Spleen (tissue), 13 donors: ENCODE measurements at places on chromosomes 1 and 21. TPM values are rescaled to one million over a fixed set of nuclear protein-coding genes. Genes with fewer than 3 reads are reported as not detected.

GPA33 gene
- polyA plus RNA-seq, result 0.85 TPM

ITLN2 gene
- not detected for polyA plus RNA-seq

LCE1D gene
- polyA plus RNA-seq, result not detected

SH2D2A gene
- 5.2 TPM for polyA plus RNA-seq

NID1 gene
- 13.3 TPM for polyA plus RNA-seq

SPOCD1 gene
- polyA plus RNA-seq, result 2.0 TPM

RAB13 gene
- 94.9 TPM for polyA plus RNA-seq

DNA sequence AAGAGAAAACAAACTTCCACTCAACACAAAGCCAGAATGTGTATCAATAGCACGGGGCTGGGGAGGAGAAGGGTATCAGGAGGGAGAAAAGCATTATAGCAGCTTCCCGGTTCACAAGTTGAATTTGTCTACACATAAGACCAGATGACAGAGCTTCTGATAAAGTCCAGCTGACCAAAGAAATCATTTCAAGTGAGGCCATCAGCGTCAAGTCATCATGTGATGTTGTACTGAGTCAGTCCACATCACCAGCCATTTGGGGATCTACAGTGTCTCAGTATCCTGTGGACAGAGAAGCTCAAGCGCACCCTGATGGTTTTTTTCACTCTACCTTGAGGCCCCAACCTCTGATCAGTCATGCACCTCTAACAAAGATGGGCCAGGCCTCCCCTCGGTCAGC, 33.0 kb downstream of the SETD4 start:
- H3K27me3 ChIP-seq, result no peaks in the 10 kb centered on the region
- H3K27ac ChIP-seq, result no peak overlapping the region
- peaks cover 6% of the 10 kb centered on the region for H3K4me1 ChIP-seq
- DNase-seq, result no peak
- no peak overlapping the region for H3K4me3 ChIP-seq

- H3K27ac ChIP-seq, result no peak overlapping the region
- no peak overlapping the region for H3K4me3 ChIP-seq
- no peaks in the 10 kb centered on the region for H3K4me1 ChIP-seq
- no peaks in the 10 kb centered on the region for H3K27me3 ChIP-seq
Measured at GRCh38 chr1:221530791-221531190, 211.1 kb downstream of the DUSP10 start.

DNA sequence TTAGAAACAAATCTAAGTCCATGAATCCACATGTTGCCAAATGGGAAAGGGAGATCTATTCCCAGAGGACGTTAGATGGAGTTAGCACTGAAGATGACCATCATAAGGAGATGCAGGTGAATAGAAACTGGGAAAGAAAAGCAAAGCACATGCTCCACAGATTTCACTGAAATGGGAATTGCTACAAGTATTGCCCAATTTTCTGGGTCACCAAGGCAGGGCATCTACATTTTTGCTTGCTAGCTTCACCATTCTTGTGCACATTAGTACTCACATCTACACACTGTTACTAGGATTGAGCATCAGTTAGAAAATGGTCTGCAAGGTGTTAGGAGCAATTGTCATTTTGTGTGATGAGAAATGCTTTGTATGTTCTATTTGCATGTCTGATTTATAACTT, 99.1 kb downstream of the JAK1 start:
- no peaks in the 10 kb centered on the region for H3K27me3 ChIP-seq
- peaks cover 98% of the 10 kb centered on the region for H3K36me3 ChIP-seq
- DNase-seq, result no peak
- no peak overlapping the region for H3K27ac ChIP-seq
- H3K4me3 ChIP-seq, result no peak overlapping the region
- H3K4me1 ChIP-seq, result peaks cover 26% of the 10 kb centered on the region

DNA sequence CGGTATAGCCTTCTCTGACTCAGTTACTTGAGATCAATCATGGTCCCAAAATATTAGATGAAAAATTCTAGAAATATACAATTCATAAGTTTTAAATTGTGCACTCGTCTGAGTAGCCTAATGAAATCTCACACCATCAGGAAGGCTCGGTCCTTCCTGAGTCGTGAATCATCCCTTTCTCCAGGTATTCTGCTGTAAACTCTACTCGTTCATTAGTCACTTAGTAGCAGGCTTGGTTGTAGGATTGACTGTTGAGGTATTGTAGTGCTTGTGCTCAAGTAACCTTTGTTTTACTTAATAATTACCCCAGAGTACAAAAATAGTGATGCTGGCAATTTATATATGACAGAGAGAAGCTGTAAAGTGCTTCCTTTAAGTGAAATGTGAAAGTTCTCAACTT, 238.7 kb downstream of the OLFM3 start:
- no peak overlapping the region for H3K4me3 ChIP-seq
- no peak overlapping the region for H3K27ac ChIP-seq
- no peaks in the 10 kb centered on the region for H3K27me3 ChIP-seq
- no peaks in the 10 kb centered on the region for H3K36me3 ChIP-seq
- H3K4me1 ChIP-seq, result no peaks in the 10 kb centered on the region

- H3K4me1 ChIP-seq, result no peaks in the 10 kb centered on the region
- no peak overlapping the region for H3K27ac ChIP-seq
- H3K36me3 ChIP-seq, result no peaks in the 10 kb centered on the region
- H3K4me3 ChIP-seq, result no peak overlapping the region
- H3K27me3 ChIP-seq, result peaks cover 22% of the 10 kb centered on the region
Measured at GRCh38 chr1:152086760-152087159, 2.1 kb downstream of the TCHHL1 start.

GRCh38 chr1:13701271-13701640, 1.3 kb downstream of the PRDM2 start:
- H3K27me3 ChIP-seq, result peaks cover under 1% of the 10 kb centered on the region
- peak overlapping the region; percentile 89 for H3K4me3 ChIP-seq
- no peaks in the 10 kb centered on the region for H3K36me3 ChIP-seq
- peak overlapping the region; percentile 89 for H3K27ac ChIP-seq

- H3K27me3 ChIP-seq, result no peaks in the 10 kb centered on the region
- no peaks in the 10 kb centered on the region for H3K4me1 ChIP-seq
- DNase-seq, result no peak
- no peaks in the 10 kb centered on the region for H3K36me3 ChIP-seq
Measured at GRCh38 chr21:20377250-20377649, 621.0 kb upstream of the NCAM2 start.

GRCh38 chr1:205528887-205529825, 24.7 kb downstream of the CDK18 start:
- H3K27me3 ChIP-seq, result no peaks in the 10 kb centered on the region
- H3K4me1 ChIP-seq, result peaks cover 17% of the 10 kb centered on the region
- peaks cover 11% of the 10 kb centered on the region for H3K36me3 ChIP-seq
- H3K27ac ChIP-seq, result no peak overlapping the region
- DNase-seq, result peak; percentile 95

DNA sequence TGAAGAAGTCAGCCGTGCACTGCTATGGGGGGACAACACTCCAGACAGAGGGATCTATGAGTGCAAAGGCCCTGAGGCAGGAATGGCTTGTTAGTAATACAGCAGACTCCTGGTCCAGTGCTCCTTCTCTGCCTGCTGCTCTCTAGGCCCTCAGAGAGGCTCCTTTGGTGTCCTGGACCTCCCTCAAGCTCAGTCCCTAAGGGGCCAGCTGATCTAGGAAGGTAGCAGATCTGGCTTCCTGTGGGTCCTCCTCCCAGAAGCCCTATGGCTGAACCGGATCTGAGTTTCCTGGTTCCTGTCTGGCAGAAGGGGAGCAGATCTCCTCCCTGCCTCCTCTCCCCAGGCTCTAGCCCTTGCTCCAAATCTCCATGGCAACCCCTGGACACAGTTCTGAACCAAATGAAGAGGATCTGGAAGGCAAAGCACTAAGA, at the start of gene LDLRAD2:
LDLRAD2 (plus strand) TSS at position 391 of the 431 bp plus-strand sequence. CDS start 187 bp downstream, outside the sequence.
- no peaks in the 10 kb centered on the region for H3K27me3 ChIP-seq
- DNase-seq, result no peak
- no peak within 1 kb of the TSS for H3K27ac ChIP-seq

- no peaks in the 10 kb centered on the region for H3K27me3 ChIP-seq
- H3K4me3 ChIP-seq, result no peak overlapping the region
- DNase-seq, result no peak
- no peaks in the 10 kb centered on the region for H3K4me1 ChIP-seq
Measured at GRCh38 chr1:162660574-162660973, 28.3 kb downstream of the DDR2 start.

- H3K36me3 ChIP-seq, result no peaks in the 10 kb centered on the region
- H3K27me3 ChIP-seq, result no peaks in the 10 kb centered on the region
- H3K27ac ChIP-seq, result no peak overlapping the region
- DNase-seq, result no peak
- no peak overlapping the region for H3K4me3 ChIP-seq
Measured at GRCh38 chr21:14585122-14585521, 39.0 kb upstream of the SAMSN1 start.

DNA sequence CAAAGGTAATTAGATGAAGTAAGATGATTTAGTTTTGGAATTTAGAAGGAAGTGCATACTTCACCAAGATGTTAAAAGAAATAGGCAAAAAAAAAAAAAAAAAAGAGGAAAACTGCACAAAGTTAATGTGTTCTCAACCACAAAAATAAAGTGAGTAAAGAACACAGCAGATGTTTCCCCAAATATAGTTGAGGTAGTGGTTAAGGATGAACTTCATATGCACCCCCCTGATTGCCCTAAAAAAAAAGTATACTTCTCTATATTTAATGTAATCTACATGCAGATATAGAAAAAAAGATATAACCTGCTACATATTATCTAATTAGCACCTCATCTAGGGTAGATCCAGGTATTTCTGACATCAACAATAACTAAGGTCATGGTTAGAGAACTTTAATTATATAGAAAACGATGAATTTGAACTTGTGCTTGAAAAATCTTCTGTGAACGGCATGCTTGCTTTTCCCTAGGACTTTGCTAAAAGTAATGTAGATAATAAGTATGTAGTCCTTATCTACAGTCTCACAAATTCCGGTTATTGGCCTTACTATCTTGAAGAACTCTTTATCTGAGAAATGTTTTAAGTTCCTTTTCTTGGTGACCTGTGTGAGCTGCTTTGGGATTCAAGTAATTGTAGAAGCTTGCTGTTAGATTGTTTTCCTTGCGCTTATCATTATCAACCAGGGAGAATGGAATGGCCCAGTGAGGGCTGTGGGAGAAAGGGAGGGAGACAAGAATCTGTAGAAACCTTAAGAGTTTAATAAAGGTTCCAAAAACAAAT, 70.1 kb upstream of the LRRC7 start:
- no peaks in the 10 kb centered on the region for H3K27me3 ChIP-seq
- H3K27ac ChIP-seq, result no peak overlapping the region
- H3K4me3 ChIP-seq, result no peak overlapping the region
- no peaks in the 10 kb centered on the region for H3K36me3 ChIP-seq

GRCh38 chr21:27379354-27379753, 412.5 kb upstream of the ADAMTS5 start:
- H3K27me3 ChIP-seq, result no peaks in the 10 kb centered on the region
- no peak overlapping the region for H3K27ac ChIP-seq
- no peaks in the 10 kb centered on the region for H3K36me3 ChIP-seq
- no peaks in the 10 kb centered on the region for H3K4me1 ChIP-seq
- DNase-seq, result no peak
- no peak overlapping the region for H3K4me3 ChIP-seq

- DNase-seq, result peak; percentile 93
- H3K27me3 ChIP-seq, result no peaks in the 10 kb centered on the region
- no peaks in the 10 kb centered on the region for H3K36me3 ChIP-seq
- peak within 1 kb of the TSS; percentile 94 for H3K4me3 ChIP-seq
- peak within 1 kb of the TSS; percentile 98 for H3K27ac ChIP-seq
Measured at GRCh38 chr1:235866205-235866912, at the start of gene LYST. Gene LYST, minus strand, starts transcription at chr1:235866906. Its CDS starts 36,489 bp downstream, at chr1:235830417.

GRCh38 chr1:1373815-1374588, 1.0 kb downstream of the AURKAIP1 start:
- no peaks in the 10 kb centered on the region for H3K27me3 ChIP-seq
- peaks cover 30% of the 10 kb centered on the region for H3K4me1 ChIP-seq
- peak overlapping the region; percentile 83 for H3K4me3 ChIP-seq
- peaks cover 20% of the 10 kb centered on the region for H3K36me3 ChIP-seq
- peak; percentile 82 for DNase-seq

GRCh38 chr1:93029317-93029716, 49.8 kb upstream of the MTF2 start:
- no peak overlapping the region for H3K4me3 ChIP-seq
- H3K27ac ChIP-seq, result no peak overlapping the region
- DNase-seq, result no peak
- no peaks in the 10 kb centered on the region for H3K27me3 ChIP-seq
- no peaks in the 10 kb centered on the region for H3K36me3 ChIP-seq

- H3K27ac ChIP-seq, result no peak overlapping the region
- DNase-seq, result peak; percentile 80
- no peaks in the 10 kb centered on the region for H3K4me1 ChIP-seq
- no peaks in the 10 kb centered on the region for H3K27me3 ChIP-seq
- H3K4me3 ChIP-seq, result no peak overlapping the region
- H3K36me3 ChIP-seq, result no peaks in the 10 kb centered on the region
Measured at GRCh38 chr21:37829447-37829846, 86.8 kb downstream of the KCNJ6 start.

GRCh38 chr1:3009021-3009420, 12.2 kb upstream of the ACTRT2 start:
- H3K36me3 ChIP-seq, result no peaks in the 10 kb centered on the region
- no peak overlapping the region for H3K4me3 ChIP-seq
- peaks cover 83% of the 10 kb centered on the region for H3K27me3 ChIP-seq
- H3K4me1 ChIP-seq, result no peaks in the 10 kb centered on the region

DNA sequence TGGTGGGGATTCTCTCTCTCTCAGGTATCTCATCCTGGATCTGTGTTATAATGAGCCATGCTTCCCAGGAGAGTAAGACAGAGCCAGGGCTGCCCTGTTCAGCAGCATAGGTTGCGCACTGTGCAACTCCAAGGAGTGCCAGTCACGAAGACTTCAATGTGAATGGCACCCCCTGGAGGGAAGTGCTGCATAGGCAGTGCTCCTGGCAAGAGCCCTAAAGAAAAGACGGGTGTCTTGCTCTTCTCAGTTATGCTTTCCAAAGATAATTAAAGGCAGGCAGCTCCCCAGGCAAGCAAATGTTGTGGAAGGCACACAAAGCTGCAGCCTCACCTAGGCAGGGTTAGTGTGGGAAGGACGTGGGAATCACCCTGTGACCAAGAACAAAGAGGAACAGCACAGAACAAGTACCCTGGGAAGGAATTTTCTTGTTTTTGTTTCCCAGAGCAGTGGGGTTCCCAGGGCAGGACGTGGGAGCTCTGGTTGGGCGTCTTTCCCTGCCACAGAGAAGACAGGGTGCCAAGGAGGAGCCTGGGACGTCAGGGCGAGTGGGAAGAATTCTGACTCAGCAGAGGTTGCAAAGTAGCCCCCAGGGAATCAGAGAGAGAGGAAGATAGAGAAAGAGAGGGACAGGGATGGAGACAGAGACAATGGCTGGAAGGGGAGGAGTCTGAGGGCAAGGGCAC, 120.9 kb downstream of the KCNN3 start:
- no peaks in the 10 kb centered on the region for H3K27me3 ChIP-seq
- peaks cover 11% of the 10 kb centered on the region for H3K4me1 ChIP-seq
- H3K36me3 ChIP-seq, result no peaks in the 10 kb centered on the region
- no peak for DNase-seq
- no peak overlapping the region for H3K4me3 ChIP-seq

GRCh38 chr1:203289281-203289981, 15.9 kb upstream of the BTG2 start:
- peak overlapping the region; percentile 90 for H3K27ac ChIP-seq
- H3K36me3 ChIP-seq, result no peaks in the 10 kb centered on the region
- H3K27me3 ChIP-seq, result no peaks in the 10 kb centered on the region
- peak; percentile 95 for DNase-seq

GRCh38 chr1:223243441-223244050, 100.5 kb upstream of the TLR5 start:
- no peaks in the 10 kb centered on the region for H3K27me3 ChIP-seq
- H3K36me3 ChIP-seq, result no peaks in the 10 kb centered on the region
- H3K4me1 ChIP-seq, result no peaks in the 10 kb centered on the region
- no peak overlapping the region for H3K27ac ChIP-seq
- H3K4me3 ChIP-seq, result no peak overlapping the region
